Spleen (tissue), 13 donors: ENCODE measurements at places on chromosomes 7 and 10. TPM values are rescaled to one million over a fixed set of nuclear protein-coding genes. Genes with fewer than 3 reads are reported as not detected.

GRCh38 chr7:50664937-50665336, 99.7 kb upstream of the DDC start:
- DNase-seq, result no peak

The PLXDC2 gene
- polyA plus RNA-seq, result 2.4 TPM

DNA sequence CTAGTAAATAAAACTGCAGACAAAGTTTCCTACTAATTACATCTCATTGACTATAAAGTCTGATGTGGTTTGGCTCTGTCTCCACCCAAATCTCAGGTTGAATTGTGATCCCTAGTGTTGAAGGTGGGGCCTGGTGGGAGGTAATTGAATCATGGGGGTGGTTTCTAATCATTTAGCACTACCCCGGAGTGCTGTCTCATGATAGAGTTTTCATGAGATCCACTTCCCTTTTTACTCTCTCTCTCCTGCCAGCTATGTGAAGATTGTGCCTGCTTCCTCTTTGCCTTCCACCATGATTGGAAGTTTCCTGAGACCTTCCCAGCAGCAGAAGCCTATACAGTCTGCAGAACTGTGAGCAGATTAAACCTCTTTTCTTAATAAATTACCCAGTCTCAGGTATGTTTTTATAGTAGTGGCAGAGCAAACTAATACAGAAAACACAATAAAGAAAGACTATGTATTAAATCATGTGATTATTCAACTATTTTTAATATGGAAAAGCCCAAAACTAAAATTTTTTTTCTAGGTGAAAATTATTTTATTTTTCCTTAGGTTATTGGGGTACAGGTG, 232.1 kb downstream of the FZD1 start:
- no peak for DNase-seq

DNA sequence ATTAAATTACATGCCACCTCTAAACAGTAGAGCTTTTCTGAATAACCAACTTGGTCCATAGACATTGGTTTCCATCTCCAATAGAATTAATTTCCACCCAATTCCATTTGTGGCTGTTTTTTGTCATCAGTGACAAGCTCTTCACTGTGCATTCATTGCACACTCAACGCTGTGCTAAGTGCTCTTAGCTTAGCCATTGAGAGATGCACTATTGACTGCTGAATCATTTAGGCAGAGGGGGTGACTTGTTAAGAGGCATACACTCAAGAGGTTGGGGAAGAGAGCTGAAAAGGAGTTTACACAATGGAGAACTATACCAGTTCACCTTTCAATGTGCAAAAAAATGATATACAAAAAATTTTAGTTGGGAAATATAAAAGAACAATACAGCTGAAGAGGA, 31.9 kb upstream of the CBLL1 start:
- DNase-seq, result no peak

GRCh38 chr7:1662767-1663166, 7.3 kb upstream of the ELFN1 start:
- DNase-seq, result peak; percentile 64

GRCh38 chr7:134004829-134005505, 122.2 kb upstream of the LRGUK start:
- no peak for DNase-seq

The FLNC gene
- polyA plus RNA-seq, result 0.42 TPM

The MAP3K8 gene
- polyA plus RNA-seq, result 28.5 TPM

The ZNF282 gene
- polyA plus RNA-seq, result 6.0 TPM

The CLDN3 gene
- polyA plus RNA-seq, result 0.26 TPM

The FFAR4 gene
- polyA plus RNA-seq, result 0.02 TPM

- DNase-seq, result no peak
These were observed 138.0 kb upstream of the TARP start for GRCh38 chr7:38411404-38411803.

DNA sequence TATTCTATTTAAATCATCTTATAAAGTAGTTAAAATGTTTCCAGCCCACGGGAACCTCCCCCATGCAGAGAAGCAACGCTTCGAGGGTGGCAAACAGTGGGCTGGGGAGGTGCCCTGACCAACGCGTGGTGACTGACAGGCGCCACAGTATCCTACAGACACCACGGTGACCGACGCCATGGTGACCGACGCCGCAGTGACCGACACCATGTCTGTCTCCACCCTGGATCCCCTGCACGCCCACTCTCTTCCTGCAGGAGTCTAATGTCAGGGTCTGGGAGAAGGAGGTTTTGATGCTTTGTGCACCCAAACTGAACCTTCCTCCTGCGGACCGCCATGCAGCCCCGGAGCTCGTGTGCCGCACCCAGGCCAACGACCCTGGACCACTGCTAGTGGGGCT, 464.4 kb downstream of the PTPRN2 start:
- peak; percentile 59 for DNase-seq

DNA sequence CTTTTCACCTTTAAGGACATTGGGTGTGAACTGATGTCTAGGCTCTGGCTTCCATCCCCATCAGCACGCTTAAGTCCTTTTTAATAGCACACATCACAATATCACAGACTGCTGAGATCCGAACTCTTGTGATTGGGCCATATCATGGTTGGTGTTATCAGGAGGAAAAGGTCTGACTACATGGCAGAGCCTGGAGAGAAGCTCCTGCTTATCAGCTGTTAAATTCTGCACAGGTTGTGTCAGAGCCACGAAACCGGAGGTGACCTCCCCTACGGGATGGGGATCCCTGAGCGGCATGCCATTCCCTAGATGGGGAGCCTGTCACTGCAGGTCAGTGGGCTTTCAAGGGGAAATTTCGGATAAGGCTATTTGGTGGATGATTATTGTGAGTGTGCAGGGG, 182.4 kb downstream of the INHBA start:
- no peak for DNase-seq

The MMRN2 gene
- polyA plus RNA-seq, result 4.8 TPM

DNA sequence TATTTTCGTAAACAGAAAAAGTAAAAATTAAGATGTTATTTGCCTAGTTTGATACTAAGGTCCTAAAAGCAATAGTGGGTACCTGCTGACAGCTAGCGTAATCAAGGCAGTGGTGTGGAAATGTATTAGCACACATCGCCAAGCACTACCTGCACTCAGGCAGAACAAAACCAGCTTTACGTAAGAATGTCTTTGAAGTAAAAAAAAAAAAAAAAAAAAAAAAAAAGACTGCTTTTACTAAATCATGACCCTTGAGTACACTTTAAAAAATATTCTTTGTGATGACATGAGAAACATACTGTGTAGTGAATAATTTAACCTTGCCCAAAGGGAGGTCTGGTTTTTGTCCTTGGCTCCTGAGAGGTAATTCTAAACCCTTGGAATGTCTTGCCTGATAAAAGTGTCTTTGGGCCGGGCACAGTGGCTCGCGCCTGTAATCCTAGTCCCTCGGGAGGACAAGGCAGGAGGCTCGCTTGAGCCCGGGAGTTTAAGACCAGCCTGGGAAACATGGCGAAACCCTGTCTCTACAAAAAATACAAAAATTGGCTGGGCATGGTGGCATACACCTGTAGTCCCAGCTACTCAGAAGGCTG, 12.7 kb downstream of the XRCC2 start:
- no peak for DNase-seq

DNA sequence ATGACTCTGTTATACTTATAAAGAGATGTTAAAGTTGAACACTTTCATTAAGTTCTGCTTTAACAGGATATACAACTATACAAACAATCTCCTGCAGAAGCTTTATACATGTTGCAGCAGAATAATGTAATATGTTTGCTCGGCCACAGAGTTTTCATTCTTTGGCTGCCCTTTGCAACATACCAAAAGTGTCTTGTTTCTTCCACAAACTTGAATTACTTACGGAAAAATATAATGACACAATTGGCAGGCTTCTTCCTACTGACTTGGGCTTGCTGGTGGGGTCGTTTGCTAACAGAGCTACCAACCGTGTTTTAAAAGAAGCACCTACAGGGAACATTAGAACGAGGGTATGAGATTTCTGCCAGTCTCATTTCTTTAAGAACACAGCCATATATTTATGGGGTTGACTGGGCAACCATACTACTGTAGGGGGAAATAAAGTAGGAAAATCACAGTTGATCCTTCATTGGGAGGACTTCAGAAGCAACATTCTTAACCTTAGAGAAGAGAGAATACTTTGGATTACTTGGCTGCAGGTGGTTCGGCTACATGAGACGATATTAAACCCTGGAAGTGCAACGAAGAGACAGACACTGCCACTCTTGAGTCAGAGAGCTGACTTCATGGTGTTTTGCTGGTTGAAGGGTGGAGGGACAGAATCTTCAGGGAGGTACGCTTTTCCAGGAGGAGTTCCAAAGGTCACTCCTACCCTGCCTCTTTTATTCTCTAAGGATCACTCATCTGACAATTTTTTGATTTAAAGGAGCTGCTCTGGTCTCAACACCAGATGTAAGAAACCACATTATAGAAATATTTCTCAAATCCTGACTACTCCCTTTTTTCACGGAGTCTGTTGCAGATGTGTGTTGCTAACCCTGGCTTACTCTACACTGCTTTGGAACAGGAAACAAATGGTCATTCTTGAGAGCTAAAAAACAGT, 123.9 kb downstream of the SEMA3C start:
- no peak for DNase-seq
